OCI-LY7 (cell line): ENCODE measurements at places on chromosomes 7 and 10. TPM values are rescaled to one million over a fixed set of nuclear protein-coding genes. Genes with fewer than 3 reads are reported as not detected.

Gene GPR85
- total RNA-seq = not detected in 2 replicates

Gene ZNF425
- total RNA-seq = 1.1 and 1.6 TPM in 2 replicates

Gene OR6V1
- not detected in 2 replicates for total RNA-seq

Gene CNPY1
- total RNA-seq = not detected in 2 replicates

Gene ELMO1
- total RNA-seq = 101 and 110 TPM in 2 replicates

Gene PALS2
- total RNA-seq = 74.0 and 75.9 TPM in 2 replicates

Gene CCDC136
- 33.5 and 38.7 TPM in 2 replicates for total RNA-seq

Gene ADCYAP1R1
- total RNA-seq = not detected in 2 replicates

Gene RBP4
- not detected in 2 replicates for total RNA-seq
